Activated T-helper 1 cell treated with anti-CD3 and anti-CD28 coated beads, Interleukin-2, amount 50 U/mL, for 16 hours (primary cell): ENCODE measurements at places on chromosomes 2 and 18.

DNA sequence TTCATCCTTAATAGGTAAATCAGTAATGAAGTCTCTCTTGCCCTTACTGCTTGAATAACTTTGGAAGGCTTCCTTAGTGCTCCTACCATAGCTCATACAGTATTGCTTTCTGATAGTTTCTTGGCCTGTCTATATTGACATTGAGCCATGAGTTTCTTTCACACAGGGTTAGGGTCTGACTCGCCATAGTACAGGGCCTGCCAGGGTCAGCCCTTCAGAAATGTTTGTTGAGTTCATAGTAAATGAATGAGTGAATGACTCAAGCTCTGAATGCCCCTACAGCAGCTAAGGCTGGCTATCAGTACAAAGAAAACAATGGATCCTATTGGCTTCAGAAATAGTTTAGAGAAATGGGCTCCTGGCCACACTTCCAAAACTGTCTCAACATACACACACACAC, 65.0 kb upstream of the LRATD1 start:
- DNase-seq = no peak

DNA sequence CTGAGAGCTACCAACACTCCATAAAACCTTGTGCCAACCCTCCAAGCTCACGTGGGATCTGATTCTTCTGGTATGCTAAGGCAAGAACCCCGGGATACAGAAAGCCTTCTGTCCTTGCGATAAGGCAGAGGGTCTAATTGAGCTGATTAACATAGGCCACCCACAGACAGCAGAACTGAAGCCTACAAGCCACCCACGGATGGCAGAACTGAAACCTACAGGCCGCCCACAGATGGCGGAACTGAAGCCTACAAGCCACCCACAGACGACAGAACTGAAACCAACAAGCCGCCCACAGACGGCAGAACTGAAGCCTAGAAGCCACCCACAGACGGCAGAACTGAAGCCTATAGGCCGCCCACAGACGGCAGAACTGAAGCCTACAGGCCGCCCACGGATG, 216.3 kb downstream of the SNTG2 start:
- DNase-seq = no peak

DNA sequence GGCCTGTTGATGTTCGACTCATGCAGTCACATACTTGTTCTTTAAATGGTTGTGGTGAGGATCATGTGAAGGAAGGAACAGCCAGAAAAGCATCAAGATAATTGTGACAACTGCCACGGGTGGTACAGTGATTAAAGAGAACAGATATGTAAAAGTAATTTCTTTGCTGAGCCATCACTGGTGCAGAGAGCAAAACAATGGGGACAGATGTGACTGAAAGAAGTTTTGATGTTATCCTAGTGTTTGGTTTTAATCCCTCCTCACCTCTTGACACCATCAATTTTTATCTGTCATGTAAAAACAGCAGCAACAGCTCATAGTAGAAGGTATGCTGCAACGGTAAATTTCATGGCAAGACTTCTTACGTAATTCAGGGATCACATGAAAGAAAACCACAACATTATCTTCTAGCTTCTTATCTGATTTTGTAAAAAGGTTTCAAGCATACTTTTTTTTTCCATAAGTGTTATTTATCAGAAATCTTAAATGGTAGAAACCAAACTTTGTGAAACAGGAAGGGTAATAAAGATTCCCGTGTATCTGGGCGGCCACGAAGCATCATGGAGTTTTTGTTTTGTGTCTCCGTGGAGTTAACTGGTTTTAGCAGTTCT, 65.2 kb downstream of the PLCL1 start:
- DNase-seq = no peak

GRCh38 chr2:232976666-232977437, 36.2 kb downstream of the NGEF start:
- DNase-seq = no peak

- no peak for DNase-seq
Observed at GRCh38 chr2:240145461-240145860, 5.0 kb upstream of the OTOS start.

DNA sequence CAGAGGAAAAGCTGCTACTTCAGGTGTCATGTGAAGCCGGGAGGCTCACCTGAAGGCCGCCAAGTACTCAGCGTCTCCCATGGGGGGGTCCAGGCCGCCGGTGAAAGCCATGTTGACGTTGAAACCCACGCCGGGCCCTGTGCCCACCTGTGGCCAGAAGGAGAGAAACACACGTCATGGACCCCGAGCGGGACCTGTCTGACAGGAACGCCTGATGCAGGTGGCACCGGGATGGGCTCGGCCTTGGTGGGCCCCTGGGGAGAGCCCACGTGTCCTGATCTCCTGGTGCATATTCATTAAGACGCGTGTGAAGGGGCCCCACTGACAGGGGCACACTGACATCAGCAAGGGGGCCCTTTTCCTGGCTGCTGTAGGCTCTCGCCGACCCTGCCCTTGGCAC, 233.2 kb downstream of the TWIST2 start:
- no peak for DNase-seq

GRCh38 chr2:165549619-165550018, 80.1 kb downstream of the CSRNP3 start:
- no peak for DNase-seq

DNA sequence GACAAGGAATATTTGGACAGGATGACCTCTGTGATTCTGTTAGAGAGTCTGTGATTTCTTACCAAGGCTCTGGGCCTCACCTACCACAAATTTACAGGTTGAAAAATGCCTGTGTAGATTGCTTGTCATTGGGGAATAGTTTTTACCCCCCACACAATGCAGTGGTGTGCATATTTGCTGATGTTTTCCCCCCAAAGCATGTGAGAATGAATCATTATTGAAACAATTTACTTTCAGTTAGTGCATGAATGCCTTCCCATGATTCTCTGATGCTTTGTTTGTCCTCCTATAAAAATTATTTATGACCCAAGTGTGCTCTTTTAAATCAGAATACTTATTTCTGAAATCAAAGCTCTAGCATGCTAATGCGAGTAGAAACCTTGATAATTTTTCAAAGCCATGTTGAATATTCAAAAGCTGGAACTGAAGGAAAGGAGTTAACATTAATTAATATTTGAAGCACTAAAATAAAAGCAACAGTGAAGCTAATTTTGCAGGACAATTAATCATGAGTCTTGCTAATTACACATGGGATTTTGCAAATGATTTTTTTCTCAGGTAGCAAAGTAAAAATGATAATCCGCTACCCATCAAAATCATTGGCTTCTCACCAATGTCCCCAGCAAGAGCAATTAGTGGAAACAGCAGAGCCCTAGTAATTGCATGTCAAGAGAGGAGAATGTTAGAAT, 361.2 kb upstream of the HNRNPA3 start:
- no peak for DNase-seq

GRCh38 chr2:191545361-191545760, 132.6 kb upstream of the NABP1 start:
- no peak for DNase-seq

GRCh38 chr18:51614967-51615571, 417.6 kb upstream of the MEX3C start:
- no peak for DNase-seq

DNA sequence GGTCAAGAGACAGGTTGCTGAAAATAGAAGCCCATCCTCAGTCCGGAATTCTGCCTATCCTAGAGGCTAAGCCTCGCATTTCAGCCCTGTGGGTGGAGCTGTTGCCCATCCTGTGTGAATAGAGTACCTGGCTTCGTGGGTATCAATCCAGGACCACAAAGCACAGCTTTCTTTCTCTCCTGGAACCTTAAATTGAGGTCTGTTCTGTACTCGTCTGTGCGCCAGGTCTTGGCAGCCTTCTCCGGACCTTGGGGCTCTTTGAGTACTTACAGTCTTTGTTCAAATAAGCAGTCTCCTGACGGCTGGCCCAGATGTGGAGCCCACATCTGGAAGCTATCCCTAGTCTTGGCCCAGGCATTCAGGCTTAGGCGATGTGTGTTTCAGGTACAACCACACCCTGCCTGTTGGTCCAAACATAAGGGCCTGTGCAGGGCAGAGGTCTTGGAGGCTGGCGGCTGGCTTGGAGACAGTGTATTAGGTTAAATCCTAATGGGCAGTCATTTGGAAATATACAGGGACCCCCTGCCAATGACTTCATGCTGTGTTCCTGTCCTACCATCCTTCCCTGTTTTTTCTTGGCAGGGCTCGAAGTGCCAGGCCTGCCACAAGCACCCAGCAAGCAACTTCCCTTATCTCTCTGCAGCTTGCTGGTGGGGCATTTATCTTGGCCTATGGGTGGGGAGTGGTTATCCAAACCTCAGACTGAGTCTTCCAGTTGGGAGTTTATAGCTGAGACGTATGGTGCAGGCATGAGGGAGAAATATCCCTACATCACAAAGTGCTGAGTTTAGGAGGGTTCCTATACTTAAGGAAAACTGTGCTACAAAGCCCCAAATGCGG, 294.1 kb downstream of the BCL2 start:
- no peak for DNase-seq

- no peak for DNase-seq
Observed at GRCh38 chr18:36526611-36527010, 229.1 kb downstream of the FHOD3 start.

GRCh38 chr18:75800331-75800648, 372.8 kb upstream of the SMIM21 start:
- DNase-seq = no peak

DNA sequence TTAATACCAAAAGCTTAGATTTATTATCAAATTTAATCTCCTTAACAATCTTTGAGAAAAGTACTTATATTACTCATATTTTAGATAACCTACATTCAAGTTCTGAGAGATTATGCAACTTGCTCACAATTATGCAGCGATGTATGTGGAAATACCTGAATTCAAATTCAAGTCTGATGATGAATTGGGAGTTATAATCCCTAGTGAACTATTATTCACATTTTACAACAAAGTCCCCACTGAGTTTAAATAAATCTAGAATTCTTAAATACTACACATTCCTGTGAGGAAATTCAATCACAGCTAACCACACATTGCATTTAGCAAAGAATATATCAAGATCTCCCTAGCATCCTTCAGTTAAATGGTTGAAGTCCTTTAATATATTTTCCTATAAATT, 278.4 kb downstream of the NOL4 start:
- no peak for DNase-seq

- DNase-seq = no peak
Observed at GRCh38 chr2:237097911-237098702, 12.4 kb downstream of the COPS8 start.

GRCh38 chr2:158507141-158507540, 50.4 kb downstream of the PKP4 start:
- DNase-seq = no peak

GRCh38 chr2:37558623-37559022, 112.8 kb downstream of the CDC42EP3 start:
- no peak for DNase-seq

DNA sequence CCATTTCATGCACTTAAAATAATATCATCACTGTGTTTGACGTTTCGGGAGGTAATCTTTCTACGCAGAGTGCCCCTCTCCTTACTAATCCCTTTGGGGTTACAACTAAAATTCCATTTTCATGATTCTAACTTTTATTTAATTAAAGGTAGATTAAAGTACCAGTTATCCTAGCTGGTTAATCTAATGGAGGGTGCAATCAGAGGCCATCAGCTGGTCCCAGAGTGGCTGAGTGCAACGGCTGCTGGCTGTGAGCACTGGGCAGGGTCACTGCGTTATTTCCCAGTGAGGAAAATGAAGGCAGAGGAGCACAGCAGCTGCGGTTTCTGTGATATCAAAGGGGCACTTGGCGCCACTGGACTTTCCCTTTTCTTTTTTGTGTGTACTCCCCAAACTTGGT, 12.1 kb downstream of the SCYGR4 start:
- no peak for DNase-seq

GRCh38 chr2:111201214-111201613, 80.5 kb downstream of the BCL2L11 start:
- DNase-seq = no peak

GRCh38 chr2:45330108-45330507, 281.0 kb downstream of the SRBD1 start:
- DNase-seq = no peak

DNA sequence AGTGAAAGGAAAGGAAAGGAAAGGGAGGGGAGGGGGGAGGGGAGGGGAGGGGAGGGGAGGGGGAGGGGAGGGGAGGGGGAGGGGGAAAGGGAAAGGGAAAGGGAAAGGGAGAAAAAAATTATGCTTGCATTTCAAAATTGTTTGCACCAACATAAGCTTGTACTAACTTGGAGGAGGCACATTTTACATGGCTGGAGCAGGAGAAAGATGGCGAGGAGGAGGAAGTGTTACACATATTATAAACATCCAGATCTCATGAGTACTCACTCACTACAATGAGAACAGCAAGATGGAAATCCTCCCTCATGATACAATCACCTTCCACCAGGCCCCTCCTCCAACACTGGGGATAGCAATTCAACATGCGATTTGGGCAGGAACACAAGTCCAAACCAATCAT, 660.2 kb upstream of the CDH2 start:
- no peak for DNase-seq

DNA sequence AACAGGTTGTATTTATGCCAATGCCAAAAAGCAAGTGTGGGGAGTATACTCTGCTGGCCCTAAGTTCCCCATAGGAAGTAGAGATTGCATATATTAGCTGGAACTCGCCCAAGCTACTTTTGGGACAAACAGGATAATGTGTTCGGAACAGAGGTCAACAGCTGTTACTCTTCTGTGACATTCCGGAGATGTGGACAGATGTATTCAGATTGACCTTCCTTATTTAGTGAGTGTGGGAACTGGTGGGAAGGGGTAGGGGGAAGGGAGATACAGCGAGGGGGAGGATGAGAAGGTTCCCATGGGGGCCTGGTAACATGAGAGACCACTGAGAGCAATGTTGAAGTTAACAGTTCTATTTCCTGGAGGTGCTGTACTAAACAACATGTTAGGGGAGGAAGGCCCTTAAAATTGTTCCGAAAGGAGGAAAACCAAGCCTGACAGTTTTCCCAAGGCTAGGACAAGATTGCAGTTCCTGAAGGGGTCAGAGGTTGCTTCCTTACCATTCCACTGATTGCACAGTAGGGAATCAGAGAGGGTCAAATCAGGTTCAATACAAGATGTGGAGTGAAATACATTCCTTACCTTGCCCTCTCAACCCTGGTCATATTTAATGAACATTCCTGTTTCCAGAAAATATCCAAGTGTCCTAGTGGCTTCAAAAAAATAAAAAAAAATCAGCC, 14.3 kb upstream of the CD28 start:
- DNase-seq = no peak

- DNase-seq = no peak
Observed at GRCh38 chr2:44801289-44801840, 140.1 kb upstream of the SIX3 start.
